ENCODE measurements at places on chromosomes 16 and 17. TPM values are rescaled to one million over a fixed set of nuclear protein-coding genes. Genes with fewer than 3 reads are reported as not detected.

DNA sequence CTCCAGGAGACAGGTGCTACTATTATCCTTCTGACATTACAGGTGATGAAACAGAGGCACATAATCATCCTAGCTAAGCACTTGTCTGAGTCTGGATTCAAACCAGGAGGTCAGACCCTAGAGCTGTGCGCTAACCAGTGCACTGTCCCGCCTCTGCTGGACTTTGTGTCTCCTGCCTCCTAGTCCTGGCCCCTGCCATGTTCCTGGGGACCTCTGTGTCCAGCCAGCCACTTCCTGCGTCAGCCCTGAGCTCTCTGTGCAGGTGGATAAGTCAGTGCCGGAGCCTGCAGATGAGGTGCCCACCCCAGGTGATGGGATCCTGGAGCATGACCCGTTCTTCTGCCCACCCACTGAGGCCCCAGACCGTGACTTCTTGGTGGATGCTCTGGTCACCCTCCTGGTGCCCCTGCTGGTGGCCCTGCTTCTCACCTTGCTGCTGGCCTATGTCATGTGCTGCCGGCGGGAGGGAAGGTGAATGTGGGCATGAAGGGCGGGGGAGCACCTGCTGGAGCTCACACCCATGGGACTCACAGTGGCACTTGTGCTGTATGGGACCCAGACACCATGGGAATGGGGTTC, 4.2 kb downstream of the SGCA start:
- peak overlapping the region; percentile 44 for H3K27ac ChIP-seq
- H3K4me3 ChIP-seq = peak overlapping the region; percentile 2
- H3K36me3 ChIP-seq = peaks cover 11% of the 10 kb centered on the region
- no peak for DNase-seq

GRCh38 chr17:58284613-58285421, 4.1 kb upstream of the MPO start:
- H3K36me3 ChIP-seq = no peaks in the 10 kb centered on the region
- H3K27me3 ChIP-seq = peaks cover 17% of the 10 kb centered on the region
- no peak overlapping the region for H3K27ac ChIP-seq
- no peaks in the 10 kb centered on the region for H3K4me1 ChIP-seq
- H3K4me3 ChIP-seq = no peak overlapping the region
- DNase-seq = no peak

- no peak overlapping the region for H3K27ac ChIP-seq
- DNase-seq = no peak
Observed at GRCh38 chr16:79401157-79401556, 199.4 kb downstream of the MAF start.

DNA sequence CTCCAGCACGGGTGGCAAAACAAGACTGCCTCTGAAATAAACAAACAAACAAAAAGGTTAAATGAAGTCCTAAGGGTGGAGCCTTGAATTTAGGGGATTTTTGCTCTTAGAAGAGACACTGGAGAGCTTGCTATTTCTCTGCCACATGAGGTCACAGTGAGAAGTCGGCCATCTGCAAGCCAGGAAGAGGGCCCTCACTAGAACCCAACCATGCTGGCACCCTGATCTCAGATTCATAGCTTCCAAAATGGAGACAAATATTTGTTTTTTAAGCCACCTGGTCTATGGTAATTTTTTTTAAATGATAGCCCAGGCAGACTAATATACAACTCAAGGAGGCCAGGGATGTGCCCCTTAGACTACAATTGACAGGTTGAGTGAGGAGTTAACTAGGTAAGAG, 255.5 kb downstream of the XYLT1 start:
- H3K4me1 ChIP-seq = peaks cover 6% of the 10 kb centered on the region
- H3K27ac ChIP-seq = no peak overlapping the region
- peaks cover 11% of the 10 kb centered on the region for H3K36me3 ChIP-seq
- no peaks in the 10 kb centered on the region for H3K27me3 ChIP-seq

ABCA3 gene
- 1.5 TPM for total RNA-seq

CCL1 gene
- total RNA-seq = 0.55 TPM

DNA sequence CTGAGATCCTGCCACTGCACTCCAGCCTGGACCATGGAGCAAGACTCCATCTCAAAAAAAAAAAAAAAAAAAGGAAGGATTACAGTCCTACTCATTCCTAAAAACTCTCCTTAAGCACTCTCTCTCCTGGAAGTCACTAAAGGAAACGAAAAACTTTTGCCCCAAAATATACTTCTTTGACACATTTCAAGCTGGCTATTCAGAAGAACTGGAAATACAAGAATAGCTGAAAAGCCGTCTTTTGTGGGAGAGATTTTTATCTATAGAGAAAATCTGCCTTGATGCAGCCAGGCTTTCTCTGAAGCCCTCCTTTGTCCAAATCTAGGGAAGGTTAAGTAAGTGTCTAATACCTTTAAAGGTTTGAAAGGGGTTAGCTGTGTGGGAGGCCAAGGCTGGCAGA, 16.9 kb upstream of the MARVELD3 start:
- peaks cover 14% of the 10 kb centered on the region for H3K27me3 ChIP-seq
- no peak overlapping the region for H3K4me3 ChIP-seq
- H3K36me3 ChIP-seq = no peaks in the 10 kb centered on the region
- H3K4me1 ChIP-seq = peaks cover 13% of the 10 kb centered on the region
- DNase-seq = no peak
- H3K27ac ChIP-seq = no peak overlapping the region

NOD2 gene
- not detected for total RNA-seq

- peaks cover 13% of the 10 kb centered on the region for H3K4me1 ChIP-seq
- H3K4me3 ChIP-seq = no peak overlapping the region
- H3K36me3 ChIP-seq = no peaks in the 10 kb centered on the region
Observed at GRCh38 chr17:32020943-32021614, 13.9 kb downstream of the LRRC37B start.

GRCh38 chr16:19513377-19514053, 8.4 kb downstream of the GDE1 start:
- no peaks in the 10 kb centered on the region for H3K27me3 ChIP-seq
- no peak overlapping the region for H3K4me3 ChIP-seq
- no peak for DNase-seq
- H3K36me3 ChIP-seq = peaks cover 24% of the 10 kb centered on the region

DNA sequence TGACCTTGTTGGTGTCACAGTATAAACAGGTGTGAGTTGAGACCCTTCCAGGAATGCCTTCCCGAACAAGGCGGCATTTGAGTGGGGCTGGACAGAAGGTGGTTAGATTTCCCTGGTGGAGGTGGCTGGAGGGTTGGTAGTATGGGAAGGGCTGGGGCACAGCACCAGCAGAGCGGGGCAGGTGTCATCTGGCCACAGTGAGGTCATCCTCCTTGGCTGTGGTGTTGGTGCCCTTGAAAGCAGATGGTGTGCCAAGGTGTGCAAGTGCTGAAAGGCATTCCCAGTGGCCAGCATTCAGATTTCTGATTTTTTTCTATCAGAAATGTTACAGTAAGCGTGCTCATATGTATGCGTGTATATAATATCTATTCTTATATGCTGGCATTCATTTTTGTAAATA, 126.6 kb downstream of the LAT start:
- no peak overlapping the region for H3K4me3 ChIP-seq
- H3K27ac ChIP-seq = no peak overlapping the region
- no peaks in the 10 kb centered on the region for H3K36me3 ChIP-seq
